Lung microvascular endothelial cell (primary cell): ENCODE measurements at places on chromosomes 2 and 18.

DNA sequence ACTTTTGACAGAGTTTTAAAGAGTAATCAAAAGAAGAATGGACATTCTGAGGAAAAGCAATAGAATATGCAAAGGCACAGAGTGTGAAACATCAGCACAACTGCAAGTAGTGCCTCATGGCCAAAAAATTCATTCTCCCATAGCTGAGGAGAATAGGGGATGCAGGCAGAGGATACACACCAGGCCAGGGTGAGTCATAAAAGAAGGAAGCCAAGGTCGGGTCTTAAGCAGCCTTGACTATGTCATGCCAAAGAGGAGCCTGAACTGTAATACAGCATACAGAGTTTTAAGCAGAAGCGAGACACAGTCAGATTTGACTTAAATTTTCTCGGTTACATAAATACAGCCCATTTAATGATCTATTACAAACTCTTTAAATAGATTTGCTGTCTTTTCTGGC, 165.0 kb downstream of the LNPK start:
- peak; percentile 44 for DNase-seq

- peak; percentile 98 for DNase-seq
These were observed 165.4 kb downstream of the TCF4 start for GRCh38 chr18:55422456-55423180.

DNA sequence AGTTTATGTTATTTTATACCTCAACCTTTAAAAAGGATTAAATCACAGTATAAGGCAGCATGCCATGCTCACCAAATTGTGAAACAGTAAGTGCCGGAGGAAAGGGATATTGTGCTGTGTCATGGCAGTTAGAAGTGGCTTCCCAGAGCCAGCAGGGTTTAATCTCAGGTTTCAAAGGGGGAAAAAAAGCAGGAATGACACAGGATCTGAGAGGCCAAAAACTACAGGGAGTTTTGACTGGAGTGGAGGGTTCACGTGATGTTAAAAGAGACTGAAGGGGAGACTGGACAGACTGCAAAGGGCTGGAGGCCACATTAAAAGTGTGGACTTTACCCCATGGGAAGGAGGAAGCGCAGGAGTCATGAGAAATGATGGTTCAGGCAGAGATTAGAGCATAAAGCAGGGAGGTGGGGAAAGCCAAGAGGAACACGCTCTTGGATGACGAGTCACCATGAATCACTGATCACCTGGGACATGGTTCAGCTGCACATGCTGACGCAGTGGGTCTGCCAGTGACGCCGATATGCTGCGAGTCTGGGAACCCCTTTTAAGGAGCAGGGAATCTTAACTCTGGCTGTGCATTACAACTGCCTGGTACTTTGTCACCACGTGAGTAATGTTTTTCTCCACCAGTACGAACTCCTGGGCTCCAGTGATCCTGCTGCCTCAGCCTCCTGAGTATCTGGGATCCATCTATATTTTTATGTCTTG, 6.1 kb downstream of the CHMP1B start:
- DNase-seq, result peak; percentile 80

- DNase-seq, result no peak
These were observed 128.6 kb upstream of the WDR75 start for GRCh38 chr2:189312643-189313042.

DNA sequence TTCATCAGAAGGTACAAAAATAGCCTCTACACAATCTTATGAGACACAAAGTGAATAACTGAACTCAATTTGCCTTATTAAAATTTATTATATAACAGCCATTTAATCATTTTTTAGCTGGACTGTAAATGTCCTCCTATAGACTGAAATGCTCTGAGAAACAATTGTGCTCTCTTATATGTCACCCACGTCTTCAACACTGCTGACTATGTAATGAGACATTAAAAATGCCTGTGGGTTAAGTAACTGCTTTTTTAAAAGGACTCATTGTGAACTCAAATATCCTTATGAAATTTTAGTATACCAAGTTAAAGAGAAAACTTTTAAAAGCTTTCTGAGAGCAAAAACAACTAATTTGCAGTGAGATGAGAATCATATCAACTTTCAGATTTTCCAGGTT, 10.4 kb upstream of the GALNT1 start:
- no peak for DNase-seq

DNA sequence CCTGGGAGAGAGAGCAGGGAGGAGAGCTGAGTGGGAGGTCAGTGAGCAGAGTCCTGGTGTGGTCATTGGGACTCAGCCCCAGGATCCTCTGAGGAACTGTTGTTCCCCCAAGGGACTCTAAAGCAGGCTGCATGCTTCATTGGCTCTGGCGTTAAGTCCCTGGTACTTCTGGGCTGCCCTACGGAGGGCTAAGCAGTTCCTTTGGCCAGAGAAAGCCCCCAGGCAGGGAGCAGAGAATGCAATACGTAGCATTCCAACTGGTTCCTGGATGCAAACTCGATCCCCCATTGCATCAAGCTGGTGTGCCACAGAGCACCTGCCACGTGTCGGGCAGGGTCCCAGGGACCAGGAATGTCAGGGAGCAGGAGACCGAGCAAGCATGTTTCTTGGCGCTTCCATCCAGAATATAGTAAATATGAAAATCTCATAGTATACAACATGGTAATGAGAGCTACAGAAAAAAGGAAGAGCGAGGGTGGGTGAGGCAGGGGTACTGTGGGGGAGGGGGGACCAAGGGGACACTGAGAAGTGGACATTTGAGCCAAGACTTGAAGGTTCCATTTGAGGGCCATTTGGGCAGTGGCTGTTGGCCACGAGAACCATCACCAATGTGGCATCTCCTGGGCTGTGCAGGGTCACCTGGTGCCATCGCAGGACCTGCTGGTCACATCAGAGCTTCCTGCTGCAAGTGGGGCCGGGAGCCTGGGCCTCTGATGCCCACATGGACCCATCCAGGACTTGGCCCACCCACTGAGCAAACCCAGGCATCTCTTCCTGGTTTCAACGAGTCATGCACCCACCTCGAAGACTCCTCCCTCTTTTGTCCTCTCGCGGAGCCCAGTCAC, 160.4 kb downstream of the ASB1 start:
- DNase-seq, result no peak

GRCh38 chr2:19859565-19859964, 42.2 kb downstream of the TTC32 start:
- no peak for DNase-seq

- no peak for DNase-seq
These were observed 41.3 kb downstream of the BCL2L11 start for GRCh38 chr2:111161971-111162370.

- peak; percentile 83 for DNase-seq
These were observed 17.2 kb downstream of the IFIH1 start for GRCh38 chr2:162301151-162301804.

GRCh38 chr2:199851883-199852282, 891 bp upstream of the FTCDNL1 start:
- DNase-seq, result no peak

DNA sequence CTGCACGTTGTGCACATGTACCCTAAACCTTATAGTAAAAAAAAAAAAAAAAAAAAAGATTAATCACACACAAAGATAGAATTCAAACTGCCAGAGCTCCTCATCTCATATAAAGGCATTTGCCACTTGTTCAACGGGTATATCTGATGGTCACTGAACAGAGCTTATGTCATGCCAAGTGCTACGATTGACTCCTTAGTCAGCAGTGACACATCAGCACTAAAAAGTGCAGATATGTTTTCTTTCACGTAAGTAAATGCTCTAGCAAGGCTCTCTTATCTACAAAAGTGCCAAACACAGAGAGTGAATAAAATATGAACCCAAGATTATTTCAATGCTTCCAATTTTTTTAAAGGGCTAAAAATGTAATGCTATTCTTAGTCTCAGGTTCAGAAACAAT, 1.1 kb downstream of the LMAN1 start:
- peak; percentile 76 for DNase-seq

DNA sequence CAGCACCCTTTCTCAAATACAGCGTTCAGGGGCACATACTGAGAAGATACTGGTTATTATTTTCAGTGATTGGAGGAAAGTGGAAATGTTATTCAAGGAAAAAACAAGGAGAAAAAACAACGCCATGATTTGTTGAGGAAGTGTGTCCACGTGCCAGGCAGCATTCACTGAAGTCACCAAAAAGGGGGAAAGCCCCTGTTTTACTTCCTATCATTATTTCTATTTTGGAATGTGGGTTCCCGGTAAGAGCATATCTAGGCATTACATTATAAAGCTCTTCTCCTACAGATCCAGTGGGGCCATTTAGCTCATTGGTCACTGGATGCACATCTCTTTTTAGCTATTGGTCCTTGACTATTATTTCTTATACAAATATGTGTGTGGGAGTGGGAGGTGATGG, 518.7 kb downstream of the TXNL1 start:
- no peak for DNase-seq

- DNase-seq, result no peak
These were observed 73.0 kb downstream of the MTCL1 start for GRCh38 chr18:8778386-8778785.

- DNase-seq, result no peak
These were observed 3.7 kb downstream of the GPR35 start for GRCh38 chr2:240628808-240629618.

- peak; percentile 58 for DNase-seq
These were observed 21.9 kb downstream of the FAM124B start for GRCh38 chr2:224379986-224380385.

GRCh38 chr2:213232649-213233437, 51.4 kb upstream of the SPAG16 start:
- no peak for DNase-seq

GRCh38 chr2:111039628-111040383, 80.9 kb upstream of the BCL2L11 start:
- no peak for DNase-seq

- DNase-seq, result no peak
These were observed 197.8 kb downstream of the MEMO1 start for GRCh38 chr2:31813016-31813415.

DNA sequence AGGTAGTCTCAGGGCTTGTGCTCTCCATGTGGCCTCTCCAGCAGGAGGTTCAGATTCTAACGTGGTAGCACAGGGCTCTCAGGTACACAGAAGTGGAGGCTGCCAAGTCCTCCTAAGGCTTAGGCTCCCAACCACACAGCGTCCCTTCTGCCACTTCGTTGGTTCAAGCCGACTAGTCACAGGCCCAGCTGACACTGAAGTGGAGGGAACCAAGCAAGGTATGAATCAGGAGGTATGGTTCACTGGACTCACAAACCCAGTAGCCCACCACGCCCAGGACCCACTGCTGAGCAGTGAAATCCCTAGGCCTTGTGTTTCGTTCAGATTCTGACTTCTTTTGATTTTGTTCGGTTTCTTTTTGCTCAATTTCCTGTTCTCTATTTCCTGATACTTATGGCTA, 46.0 kb upstream of the SEC11C start:
- DNase-seq, result no peak
